ENCODE measurements at places on chromosomes 2 and 18. TPM values are rescaled to one million over a fixed set of nuclear protein-coding genes. Genes with fewer than 3 reads are reported as not detected.
A peak's percentile ranks its signal among the peaks of the same experiment; 100 is the strongest.

- no peaks in the 10 kb centered on the region for H3K36me3 ChIP-seq
- DNase-seq = no peak
- H3K27me3 ChIP-seq = no peaks in the 10 kb centered on the region
- no peak overlapping the region for H3K4me3 ChIP-seq
- H3K27ac ChIP-seq = no peak overlapping the region
These were observed 65.6 kb downstream of the MAPRE2 start for GRCh38 chr18:35106845-35107148.

Gene ACMSD
- total RNA-seq = 0.12 TPM

GRCh38 chr18:2792395-2792794 is 54.4 kb upstream of the EMILIN2 start:
- no peak overlapping the region for H3K27ac ChIP-seq
- DNase-seq = no peak
- H3K4me3 ChIP-seq = no peak overlapping the region
- H3K4me1 ChIP-seq = no peaks in the 10 kb centered on the region

DNA sequence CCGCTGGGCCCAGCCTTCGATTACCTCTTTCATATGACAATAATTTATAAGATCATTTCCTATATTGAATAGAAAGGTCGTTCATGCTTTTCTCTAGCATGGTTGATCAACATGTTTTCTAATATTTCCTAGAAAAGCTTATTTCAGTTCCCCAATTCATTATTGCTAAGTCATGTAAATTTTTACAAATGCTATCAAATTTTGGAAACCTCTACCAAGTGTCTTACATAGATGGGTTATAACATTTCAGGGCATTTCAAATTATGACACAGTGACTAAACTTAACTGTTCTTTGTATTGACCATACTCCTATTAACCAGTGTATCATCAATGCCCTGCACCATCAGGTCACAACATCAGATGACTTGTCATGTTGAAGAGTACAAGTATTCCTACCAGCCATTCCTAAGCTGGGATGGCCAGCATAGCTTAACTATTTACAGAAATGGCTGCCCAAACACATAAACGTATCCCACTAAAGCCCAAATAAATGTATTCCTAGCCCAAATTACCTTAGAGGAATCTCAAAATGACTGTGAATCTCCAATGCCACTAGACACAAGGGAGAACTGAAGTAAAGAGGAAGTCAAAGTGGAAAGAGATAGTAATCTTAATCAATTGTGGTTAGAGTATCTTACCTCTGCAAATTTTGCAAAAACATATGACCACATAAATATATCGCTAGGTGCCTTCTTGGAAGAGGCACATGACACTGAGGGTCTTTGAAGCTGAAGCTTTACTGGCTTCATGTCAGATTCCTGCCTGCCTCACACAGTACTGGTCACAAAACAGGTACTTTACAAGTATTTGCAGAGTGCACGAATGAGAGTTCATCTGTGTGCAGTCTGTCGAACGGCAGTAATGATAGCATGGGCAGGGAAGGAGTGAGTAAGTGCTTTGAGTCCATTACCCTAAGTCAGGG is 87.3 kb upstream of the TLK1 start:
- no peaks in the 10 kb centered on the region for H3K4me1 ChIP-seq
- no peak overlapping the region for H3K4me3 ChIP-seq
- H3K36me3 ChIP-seq = no peaks in the 10 kb centered on the region
- DNase-seq = no peak

GRCh38 chr2:46821600-46821999 is 94.0 kb downstream of the MCFD2 start:
- H3K4me3 ChIP-seq = no peak overlapping the region
- DNase-seq = no peak
- no peaks in the 10 kb centered on the region for H3K4me1 ChIP-seq
- no peak overlapping the region for H3K27ac ChIP-seq

DNA sequence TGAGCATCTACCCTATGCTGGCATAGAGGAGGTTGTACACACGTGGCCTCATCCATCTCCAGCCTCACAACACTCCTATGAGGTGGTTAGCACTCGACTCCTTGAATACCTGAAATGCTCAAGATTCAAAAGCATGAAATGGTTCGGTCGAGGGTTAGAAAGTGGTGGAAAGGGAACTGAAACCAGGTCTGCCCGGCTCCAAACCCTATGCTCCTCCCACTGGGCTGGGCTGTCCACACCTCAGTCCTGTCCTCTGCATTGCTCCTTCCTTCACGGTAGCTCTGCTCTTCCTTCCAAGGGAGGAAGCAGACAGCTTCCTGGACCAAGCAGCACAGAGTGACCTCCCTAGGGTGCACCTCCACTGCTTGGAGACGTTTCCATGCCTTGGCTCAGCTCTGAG is 565.2 kb upstream of the ID2 start:
- H3K36me3 ChIP-seq = no peaks in the 10 kb centered on the region
- no peak for DNase-seq
- H3K4me1 ChIP-seq = peaks cover 7% of the 10 kb centered on the region

DNA sequence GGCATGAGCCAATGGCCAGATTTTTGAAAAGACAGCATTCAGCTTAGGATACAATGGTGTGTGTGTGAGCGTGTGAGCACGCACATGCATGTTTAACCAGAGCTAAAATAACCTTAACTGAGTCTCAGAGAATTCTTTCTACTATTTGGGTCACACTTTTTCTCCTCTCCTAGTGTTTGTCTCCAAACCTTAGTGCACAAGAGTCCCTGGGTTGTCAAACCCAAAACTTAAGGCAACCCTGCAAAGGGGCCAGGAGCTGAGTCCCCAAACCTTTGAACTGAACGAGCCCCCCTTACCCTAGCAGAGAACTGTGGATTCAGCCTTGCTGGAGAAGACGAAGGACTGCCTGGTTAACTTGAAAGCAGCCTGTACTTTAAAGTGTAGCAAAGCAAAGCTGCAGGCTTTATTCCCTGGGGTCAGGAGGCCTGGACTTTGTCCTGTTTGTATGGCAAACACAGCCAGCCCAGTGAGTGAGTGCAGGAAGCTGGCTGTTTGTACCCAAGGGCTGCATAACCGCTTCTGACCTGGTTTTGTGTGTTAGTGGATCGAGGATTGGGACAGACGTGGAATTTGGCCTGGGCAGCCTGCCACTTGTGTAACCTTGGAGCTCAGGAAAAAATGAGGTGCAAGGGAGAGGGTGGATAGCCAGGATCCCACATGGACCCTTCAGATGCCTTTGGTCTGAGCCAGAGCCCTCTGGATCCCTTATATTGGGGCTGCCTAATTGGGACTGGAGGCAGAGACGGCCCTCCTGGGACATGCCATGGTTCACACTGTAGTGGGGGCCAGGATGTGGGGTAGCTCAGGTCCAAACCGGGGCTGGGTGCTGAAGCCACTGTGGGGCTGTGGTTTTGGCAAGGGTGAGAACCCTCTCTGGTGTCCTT is 6.4 kb upstream of the PSMD1 start:
- peak; percentile 74 for DNase-seq
- H3K4me3 ChIP-seq = no peak overlapping the region
- peaks cover 42% of the 10 kb centered on the region for H3K4me1 ChIP-seq
- H3K36me3 ChIP-seq = no peaks in the 10 kb centered on the region
- no peaks in the 10 kb centered on the region for H3K27me3 ChIP-seq

DNA sequence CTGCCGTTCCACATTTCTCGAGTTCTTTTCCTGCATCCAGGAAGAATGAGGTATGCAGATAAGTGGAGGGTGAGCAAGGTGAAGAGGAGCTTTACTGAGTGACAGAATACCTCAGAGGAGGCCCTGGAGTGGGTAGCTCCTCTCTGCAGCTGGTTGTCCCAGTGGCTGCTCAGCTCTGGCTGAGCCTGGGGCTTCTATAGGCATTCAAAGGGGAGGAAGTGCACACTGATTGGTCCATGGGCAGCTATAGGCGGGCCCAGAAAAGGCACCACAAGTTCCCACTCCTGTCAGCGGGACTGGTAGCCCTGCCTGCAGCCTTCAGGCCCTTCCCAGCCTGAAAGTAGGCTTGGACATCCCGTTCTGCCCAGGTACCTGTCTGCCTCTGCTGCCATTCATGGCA is 94.7 kb downstream of the DOK6 start:
- H3K36me3 ChIP-seq = no peaks in the 10 kb centered on the region
- H3K4me1 ChIP-seq = no peaks in the 10 kb centered on the region
- no peak overlapping the region for H3K4me3 ChIP-seq
- H3K27ac ChIP-seq = no peak overlapping the region
- no peak for DNase-seq
- H3K27me3 ChIP-seq = no peaks in the 10 kb centered on the region

DNA sequence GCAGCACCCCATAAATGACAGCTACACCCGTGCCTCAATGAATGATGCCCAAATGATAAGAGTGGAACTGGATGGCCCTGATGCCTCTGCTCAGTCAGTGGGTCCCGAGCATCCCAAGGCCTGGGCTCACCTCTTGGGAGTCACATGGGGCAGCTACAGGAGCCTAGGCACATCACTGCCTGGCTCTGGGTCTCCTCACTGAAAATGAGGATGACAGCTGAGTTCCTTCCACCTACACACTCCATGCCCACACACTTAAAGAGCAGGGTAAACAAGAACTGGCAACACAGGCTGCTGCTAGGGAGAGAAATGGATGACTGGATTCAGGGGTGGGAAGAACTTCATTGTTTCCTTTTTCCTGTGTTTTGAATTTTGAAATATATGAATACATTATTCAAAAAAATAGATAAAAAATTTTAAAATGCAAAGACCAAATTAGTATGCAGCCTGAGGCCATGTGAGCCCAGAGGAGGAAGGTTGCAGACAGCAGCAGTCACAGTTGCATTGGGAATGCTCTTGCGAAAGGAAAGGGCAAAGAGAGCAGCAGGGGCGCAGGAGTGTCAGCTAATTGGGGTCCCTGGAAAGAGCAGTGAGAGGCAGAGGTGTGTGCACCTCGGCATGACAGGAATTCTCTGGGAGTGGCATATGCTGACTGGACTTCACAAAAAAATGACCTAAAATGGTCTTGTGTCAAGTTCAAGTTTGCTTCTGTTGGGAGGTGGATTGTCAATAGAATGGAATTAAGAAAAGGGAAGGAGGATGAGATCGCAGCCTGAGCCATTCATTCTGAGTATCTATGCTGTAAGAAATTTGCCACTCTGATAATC is 327.1 kb downstream of the CELF4 start:
- no peak overlapping the region for H3K27ac ChIP-seq
- no peaks in the 10 kb centered on the region for H3K36me3 ChIP-seq

- H3K4me1 ChIP-seq = peaks cover 21% of the 10 kb centered on the region
- H3K36me3 ChIP-seq = no peaks in the 10 kb centered on the region
- no peaks in the 10 kb centered on the region for H3K27me3 ChIP-seq
These were observed 4.5 kb downstream of the PCBP1 start for GRCh38 chr2:70091816-70092215.

Gene STAT4
- 2.5 TPM for total RNA-seq

Gene SEMA4F
- total RNA-seq = 2.2 TPM

DNA sequence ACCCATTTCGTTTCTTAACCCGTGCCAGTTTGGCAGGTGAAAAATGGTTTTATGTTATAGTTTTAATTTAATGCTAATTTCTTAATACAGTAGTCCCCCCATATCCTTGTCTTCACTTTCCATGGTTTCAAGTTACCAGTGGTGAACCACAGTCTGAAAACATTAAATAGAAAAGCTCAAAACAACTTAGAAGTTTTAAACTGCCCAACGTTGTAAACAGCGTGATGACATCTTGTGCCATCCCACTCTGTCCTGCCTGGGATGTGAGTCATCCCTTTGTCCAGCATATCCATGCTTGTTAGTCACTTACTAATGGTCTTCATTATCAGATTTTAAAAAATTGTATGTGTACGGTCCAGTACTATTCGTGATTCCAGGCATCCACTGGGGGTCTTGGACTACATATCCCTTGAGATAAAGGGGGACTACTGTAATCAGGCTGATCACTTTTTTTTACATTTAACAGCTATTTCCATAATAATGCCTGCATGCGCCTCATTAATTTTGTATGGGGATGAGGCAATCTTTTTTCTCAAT is 31.9 kb downstream of the SLC66A3 start:
- H3K4me1 ChIP-seq = no peaks in the 10 kb centered on the region
- no peaks in the 10 kb centered on the region for H3K36me3 ChIP-seq
- H3K4me3 ChIP-seq = no peak overlapping the region
- no peak overlapping the region for H3K27ac ChIP-seq
- H3K27me3 ChIP-seq = no peaks in the 10 kb centered on the region
- no peak for DNase-seq

- no peak overlapping the region for H3K4me3 ChIP-seq
- DNase-seq = no peak
- no peaks in the 10 kb centered on the region for H3K27me3 ChIP-seq
- H3K4me1 ChIP-seq = no peaks in the 10 kb centered on the region
- H3K36me3 ChIP-seq = peaks cover 21% of the 10 kb centered on the region
These were observed 69.9 kb downstream of the XRCC5 start for GRCh38 chr2:216179015-216179414.

DNA sequence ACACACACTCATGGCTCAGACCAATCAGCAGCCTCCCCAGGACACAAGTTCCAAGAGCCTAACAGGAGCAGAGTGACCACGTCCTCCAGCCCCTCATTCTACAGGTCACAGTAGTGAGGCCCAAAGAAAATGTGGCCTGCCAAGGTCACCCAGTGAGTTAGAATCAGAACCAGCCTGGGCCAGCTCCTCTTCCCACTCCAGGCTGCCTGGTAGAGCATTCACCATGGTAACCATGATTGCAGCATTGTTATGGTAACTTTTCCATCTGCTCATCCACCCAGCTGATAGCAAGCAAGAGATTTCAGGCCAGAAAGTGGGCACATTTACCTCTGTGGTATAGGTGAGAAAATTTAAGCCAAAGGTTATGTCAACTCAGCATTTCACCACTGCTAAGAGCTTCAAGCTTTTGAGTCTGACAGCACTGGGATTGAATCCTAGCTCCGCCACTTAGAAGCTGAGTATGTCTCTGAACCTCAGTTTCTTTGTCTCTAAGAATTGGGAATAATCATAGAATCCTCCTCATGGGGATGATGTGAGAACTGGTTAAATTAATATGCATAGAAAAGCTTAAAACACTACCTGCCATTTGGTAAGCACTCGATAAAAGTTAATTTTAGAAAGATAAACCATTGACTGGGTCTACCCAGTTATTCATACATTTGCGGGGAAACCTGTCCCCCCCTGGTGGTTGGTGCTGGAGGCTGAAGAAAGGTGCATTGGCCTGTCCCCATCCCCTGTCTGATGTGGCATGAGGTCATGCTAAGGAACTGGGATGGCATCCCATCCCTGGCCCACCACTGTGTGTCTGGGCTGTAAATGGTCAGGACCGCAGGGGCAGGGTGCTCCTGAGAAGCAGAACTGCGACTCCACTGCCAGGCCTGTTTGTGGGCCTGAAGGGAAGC is 181.5 kb downstream of the KLHL29 start:
- H3K4me1 ChIP-seq = no peaks in the 10 kb centered on the region
- H3K36me3 ChIP-seq = no peaks in the 10 kb centered on the region
- no peak overlapping the region for H3K27ac ChIP-seq
- H3K27me3 ChIP-seq = no peaks in the 10 kb centered on the region
- no peak overlapping the region for H3K4me3 ChIP-seq

Gene FOXD4L1
- 0.19 TPM for total RNA-seq

- no peaks in the 10 kb centered on the region for H3K36me3 ChIP-seq
- no peaks in the 10 kb centered on the region for H3K27me3 ChIP-seq
- peaks cover 31% of the 10 kb centered on the region for H3K4me1 ChIP-seq
- peak overlapping the region; percentile 0 for H3K27ac ChIP-seq
- no peak for DNase-seq
These were observed 63.6 kb downstream of the CLHC1 start for GRCh38 chr2:55168221-55169154.
